Activated CD4-positive, alpha-beta T cell treated with anti-CD3 and anti-CD28 coated beads, Interleukin-2, Interleukin-4, amounts not matched to agents 100 ng/mL and 50 ng/mL, durations not matched to agents 16 hours and 8 hours (primary cell): ENCODE measurements at places on chromosomes 3 and 15.

DNA sequence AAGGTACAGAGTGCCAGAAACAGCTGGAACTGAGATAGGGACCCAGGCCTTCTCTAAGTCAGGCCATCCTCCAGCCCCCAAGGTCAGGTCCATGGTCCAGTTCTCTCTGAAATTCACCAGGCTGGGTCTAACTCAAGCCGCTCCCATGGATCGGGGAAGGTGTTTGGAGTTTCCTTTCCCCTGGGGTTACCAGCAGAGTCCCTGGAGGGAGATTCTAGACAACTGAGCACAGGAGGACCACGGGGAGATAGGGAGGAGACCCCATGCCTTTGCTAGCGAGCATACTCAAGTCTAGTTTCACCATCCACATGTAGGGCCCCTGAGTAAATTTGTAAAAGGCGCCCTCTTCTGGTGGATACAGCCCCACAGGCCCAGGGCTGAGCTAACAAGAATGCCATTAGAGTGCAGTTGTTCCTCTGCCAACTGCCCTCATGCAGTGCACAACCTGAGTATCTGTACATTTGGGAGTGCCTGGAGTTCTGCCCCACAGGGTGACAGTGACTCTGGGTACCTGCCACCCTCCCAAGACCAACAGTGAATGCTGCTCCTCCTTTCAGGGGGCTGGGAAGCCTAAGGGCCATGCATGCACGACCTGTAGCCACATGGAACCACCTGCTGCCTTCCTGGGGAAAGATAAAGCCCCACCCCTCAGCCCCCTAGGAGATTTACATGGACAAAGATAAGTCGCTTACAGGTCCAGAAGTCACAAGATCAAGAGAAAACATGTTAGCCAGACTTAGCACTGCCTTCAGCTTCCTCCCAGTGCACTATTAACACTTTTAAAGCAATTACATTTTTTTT, 89.0 kb downstream of the IQSEC1 start:
- peak; percentile 75 for DNase-seq

DNA sequence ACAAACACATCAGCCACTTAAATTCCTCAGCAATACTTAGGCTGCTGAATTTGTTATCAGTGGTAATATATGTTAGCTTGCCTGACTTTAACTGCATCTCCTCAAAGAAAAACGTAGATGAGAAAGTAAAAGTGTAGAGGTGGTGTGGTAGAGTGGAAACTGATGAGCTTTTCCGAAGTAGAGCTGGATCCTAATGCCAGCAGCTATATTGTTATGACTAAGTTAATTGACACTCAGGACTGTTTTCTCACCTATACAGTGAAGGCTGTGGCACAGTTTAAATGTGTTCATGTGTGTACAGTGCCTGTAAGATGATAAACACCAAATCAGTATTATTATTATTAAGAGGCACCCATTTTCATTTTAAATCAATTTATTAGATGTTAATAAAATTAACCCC, 174.9 kb downstream of the TNIK start:
- peak; percentile 67 for DNase-seq

- DNase-seq, result no peak
Observed at GRCh38 chr3:191509078-191509477, 48.1 kb downstream of the PYDC2 start.

- DNase-seq, result peak; percentile 5
Observed at GRCh38 chr3:47961815-47962606, 54.2 kb downstream of the MAP4 start.

DNA sequence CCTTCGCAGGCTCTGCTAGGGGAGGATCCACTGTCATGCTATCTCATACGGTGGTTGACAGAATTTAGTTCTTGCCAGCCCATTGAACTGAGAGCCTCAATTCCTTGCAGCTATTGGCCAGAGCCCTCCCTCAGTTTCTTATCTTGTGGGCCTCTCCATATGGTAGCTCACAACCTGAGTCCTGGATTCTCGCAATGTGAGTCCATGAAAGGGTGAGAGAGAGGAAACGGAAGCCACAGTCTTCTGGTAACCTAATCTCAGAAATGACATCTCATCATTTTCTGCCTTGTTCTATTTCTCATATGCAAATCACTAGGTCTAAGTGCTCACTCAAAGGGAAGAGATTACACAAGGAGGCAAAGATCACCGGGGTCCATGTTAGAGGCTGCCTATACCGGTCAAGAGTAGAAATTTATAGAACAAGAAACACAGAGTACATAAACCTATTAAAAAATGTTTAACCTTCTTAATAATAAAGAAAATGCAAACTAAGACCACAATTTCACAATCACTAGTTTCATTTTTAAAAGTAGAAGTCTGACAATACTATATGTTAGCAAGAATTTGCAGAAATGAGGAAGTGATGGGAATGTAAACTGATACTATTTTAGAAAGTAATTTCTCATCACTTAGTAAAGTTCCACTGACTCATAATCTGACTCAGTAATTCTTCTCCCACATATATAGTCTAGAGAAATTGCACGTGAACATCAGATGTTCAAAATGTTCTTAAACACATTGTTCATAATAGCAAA, 378.4 kb upstream of the AGTR1 start:
- DNase-seq, result peak; percentile 65

GRCh38 chr3:110932567-110932966, 139.0 kb upstream of the NECTIN3 start:
- no peak for DNase-seq

DNA sequence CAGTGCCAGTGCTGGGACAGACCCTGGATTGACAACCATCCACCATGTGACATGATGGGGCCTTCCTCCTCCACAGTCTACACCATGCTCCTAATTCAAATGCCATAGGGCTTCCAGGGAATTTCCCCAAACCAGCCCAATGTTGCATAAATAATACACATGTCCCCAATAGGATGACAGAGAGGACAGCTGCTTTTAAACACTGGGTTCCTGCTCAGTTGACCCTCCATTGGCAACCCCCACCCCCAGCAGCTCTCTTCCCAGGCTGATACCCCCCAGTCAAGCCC, 28.3 kb upstream of the ATP2B2 start:
- DNase-seq, result no peak
